ENCODE measurements at places on chromosomes 5 and 9. TPM values are rescaled to one million over a fixed set of nuclear protein-coding genes. Genes with fewer than 3 reads are reported as not detected.

DNA sequence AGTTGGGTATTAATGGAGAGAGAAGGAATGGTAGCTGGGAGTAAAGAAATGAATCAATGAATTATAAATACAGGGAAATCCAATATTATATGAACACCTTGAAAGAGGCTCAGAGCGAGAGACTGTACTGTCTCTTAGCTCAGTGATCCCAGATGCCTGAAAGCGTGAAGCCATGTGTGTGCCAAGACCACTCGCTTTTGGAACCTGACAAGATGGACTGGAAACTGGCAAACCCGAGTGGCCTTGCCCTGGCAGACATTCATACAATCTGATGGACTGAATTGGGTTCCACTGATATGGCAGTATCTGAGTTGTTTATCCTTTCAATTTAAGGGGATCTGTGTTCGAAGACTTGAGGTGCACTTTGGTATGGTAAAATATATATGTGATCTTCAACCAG, 170.3 kb downstream of the ERCC6L2 start:
- DNase-seq = no peak

DNA sequence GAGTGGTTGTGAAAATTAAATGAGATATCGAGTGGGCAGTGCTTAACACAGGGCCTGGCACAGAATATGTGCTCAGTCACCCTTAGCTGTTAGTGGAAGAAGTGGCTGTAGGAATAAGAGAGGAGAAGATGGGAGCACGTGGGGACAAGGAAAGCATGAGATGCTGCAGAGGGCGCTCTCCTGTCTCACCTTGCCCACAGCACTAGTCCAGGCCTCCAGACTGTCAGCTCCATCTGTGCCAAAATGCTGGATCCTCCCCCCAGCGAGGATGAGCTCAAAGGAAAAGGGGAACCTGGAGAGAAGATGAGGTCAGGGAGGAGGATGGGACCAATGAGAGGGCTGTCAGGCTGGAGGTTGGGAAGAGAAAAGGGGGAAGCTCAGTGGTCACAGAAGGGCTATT, 12.5 kb downstream of the ARAP3 start:
- no peak for DNase-seq

GRCh38 chr9:13035822-13036221, 243.7 kb downstream of the MPDZ start:
- DNase-seq = peak; percentile 18

DNA sequence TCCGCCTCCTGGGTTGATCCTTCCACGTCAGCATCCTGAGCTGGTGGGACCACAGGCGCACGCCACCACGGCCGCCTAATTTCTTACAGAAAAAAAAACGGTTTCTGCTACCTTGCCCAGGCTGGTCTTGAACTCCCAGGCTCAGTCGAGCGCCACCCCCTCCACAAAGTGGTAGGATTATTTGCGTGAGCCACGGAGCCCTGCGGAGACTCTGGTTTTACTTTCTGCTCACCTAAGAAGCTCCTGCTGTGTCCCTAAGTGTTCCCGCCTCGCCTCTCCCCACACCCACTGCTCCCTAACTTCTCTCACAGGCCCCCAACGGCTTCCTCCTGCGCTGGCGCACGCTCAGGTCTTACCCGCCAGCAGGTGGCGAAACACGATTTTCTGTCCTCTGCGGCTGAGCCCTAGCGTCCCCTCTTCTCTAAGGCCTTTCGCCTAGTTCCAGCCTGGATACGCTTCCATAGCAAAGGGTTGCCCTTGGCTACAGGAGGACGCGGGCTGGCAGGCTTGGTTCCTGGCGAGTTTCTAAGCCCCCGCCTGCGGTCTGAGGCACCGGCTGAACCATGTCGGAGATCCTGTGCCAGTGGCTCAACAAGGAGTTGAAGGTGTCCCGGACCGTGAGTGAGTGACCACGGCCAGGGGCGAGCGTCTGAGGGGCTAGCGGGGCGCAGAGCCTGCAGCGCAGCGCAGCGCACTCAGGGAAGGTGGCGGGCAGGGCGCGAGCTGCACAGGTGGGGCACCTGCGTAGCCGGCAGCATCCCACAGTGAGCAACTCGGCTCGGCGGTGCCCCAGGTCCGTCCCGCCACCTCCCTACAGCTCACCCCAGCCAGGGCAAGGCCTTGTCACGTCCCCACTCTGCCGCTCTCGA, at the start of gene SPEF2:
Gene SPEF2 (plus strand): TSS at position 429 of the 869 bp plus-strand sequence. CDS start 135 bp downstream, at position 564.
- DNase-seq = peak; percentile 92

- DNase-seq = no peak
Measured at GRCh38 chr9:105141146-105141975, 103.1 kb upstream of the SLC44A1 start.

GRCh38 chr5:167147879-167148278, 1143.6 kb upstream of the WWC1 start:
- DNase-seq = no peak

GRCh38 chr9:88992556-88992955, 1.3 kb downstream of the S1PR3 start:
- DNase-seq = no peak

DNA sequence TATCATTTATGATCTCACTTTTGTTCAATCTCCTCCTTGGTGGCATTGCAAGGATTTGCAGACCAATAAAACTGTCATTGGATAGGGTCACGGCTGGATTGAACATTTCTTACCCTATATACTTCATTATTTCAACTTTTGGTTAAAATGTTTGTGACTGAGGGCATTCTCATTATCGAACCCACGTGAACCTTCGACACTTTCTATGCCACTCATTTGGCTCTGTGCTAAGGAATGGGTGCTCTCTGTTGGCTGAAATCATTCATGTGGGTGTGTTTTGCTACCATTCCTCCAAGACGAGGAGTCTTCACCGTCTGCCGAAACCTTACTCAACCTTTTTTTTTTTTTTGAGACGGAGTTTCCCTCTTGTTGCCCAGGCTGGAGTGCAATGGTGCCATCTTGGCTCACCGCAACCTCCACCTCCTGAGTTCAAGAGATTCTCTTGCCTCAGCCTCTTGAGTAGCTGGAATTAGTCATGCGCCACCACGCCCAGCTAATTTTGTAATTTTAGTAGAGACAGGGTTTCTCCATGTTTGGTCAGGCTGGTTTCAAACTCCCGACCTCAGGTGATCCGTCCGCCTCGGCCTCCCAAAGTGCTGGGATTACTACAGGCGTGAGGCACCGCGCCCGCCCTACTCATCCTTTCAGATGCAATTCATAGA, 62.5 kb downstream of the CSNK1A1 start:
- DNase-seq = peak; percentile 43

- no peak for DNase-seq
Measured at GRCh38 chr5:14504816-14505215, 76.8 kb upstream of the OTULINL start.

- DNase-seq = no peak
Measured at GRCh38 chr5:42436051-42436450, 12.8 kb downstream of the GHR start.

- DNase-seq = no peak
Measured at GRCh38 chr5:101112645-101113044, 209.6 kb upstream of the ST8SIA4 start.

DNA sequence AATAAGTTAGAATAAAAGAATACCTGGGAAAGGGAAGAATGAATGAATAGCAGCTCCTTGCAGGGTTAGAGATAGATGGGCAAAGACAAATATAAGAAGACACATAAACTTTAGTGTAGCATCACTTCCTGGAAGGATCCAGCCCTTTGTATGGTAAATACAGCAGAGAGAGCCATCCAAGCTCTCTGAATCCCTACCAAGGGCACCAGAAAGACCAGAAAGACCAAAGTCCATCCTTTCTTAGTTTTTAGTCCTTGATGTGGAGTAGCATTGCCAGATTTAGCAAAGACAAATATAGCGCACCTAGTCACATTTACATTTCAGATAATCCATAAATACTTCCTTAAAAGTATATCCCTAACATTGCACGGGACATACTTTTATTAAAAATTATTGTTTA, 56.1 kb upstream of the C9orf72 start:
- DNase-seq = no peak

- peak; percentile 41 for DNase-seq
Measured at GRCh38 chr9:137114613-137115393, at the start of gene DPP7. Gene DPP7, minus strand, starts transcription at chr9:137114733. Its CDS starts 20 bp downstream, at chr9:137114713.

GRCh38 chr9:87115785-87116184, 168.5 kb upstream of the GAS1 start:
- no peak for DNase-seq

DNA sequence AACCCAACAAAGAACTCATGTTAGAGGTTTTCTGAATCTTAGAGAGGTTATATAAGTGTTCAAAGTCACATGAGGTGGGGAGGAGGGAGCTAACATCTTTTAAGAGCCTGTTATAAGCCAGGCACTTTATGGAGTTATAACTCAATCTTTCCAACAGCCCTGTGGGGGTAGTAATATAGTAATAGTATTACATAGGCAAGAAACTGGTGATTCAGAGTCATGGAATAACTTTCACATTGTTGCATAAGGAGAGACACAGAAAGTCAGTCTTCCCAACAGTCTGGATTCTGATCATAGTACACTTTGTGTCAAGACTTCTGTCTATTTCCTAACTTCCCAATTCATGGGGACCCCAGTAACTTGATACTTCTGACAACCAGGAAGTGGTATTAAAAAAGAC, 89.2 kb downstream of the ACER2 start:
- no peak for DNase-seq

DNA sequence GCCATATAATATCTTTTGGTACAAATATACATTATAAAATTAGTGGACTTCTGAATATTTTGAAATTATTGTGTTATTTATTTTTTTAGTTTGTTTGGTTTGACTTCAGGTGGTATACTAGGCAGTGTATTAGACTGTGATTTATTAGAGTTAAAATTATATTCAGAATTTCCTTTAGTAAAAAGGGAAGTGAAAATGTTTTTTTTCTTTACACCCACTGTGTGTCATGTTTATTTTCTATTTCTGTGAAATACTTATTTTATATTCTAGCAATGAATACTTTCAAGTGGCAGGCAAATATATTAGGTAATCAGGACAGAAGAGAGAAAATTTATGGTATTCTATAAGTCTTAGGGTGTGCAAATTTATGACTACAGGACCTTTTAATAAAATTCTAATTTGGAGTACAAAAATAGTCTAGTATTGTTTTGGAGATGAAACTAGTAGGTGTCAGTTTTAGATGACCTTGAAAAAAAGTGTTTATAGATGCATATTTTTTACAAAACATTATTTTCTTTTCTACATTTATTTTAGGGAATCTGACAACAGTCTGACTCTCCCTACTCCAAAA, 8.8 kb downstream of the CSNK1G3 start:
- DNase-seq = no peak

- peak; percentile 6 for DNase-seq
Measured at GRCh38 chr5:143471041-143471509, 67.6 kb upstream of the NR3C1 start.

IL3 gene
- total RNA-seq = not detected

SMU1 gene
- total RNA-seq = 17.6 TPM

FOXD4L5 gene
- total RNA-seq = 0.04 TPM

CETN3 gene
- 39.2 TPM for total RNA-seq

GPR107 gene
- total RNA-seq = 15.4 TPM

ANGPTL2 gene
- 0.75 TPM for total RNA-seq
